Astrocyte of the hippocampus (primary cell): ENCODE measurements at places on chromosomes 5 and 9.

- no peak for DNase-seq
These were observed 1.0 kb downstream of the CERT1 start for GRCh38 chr5:75510417-75510835.

DNA sequence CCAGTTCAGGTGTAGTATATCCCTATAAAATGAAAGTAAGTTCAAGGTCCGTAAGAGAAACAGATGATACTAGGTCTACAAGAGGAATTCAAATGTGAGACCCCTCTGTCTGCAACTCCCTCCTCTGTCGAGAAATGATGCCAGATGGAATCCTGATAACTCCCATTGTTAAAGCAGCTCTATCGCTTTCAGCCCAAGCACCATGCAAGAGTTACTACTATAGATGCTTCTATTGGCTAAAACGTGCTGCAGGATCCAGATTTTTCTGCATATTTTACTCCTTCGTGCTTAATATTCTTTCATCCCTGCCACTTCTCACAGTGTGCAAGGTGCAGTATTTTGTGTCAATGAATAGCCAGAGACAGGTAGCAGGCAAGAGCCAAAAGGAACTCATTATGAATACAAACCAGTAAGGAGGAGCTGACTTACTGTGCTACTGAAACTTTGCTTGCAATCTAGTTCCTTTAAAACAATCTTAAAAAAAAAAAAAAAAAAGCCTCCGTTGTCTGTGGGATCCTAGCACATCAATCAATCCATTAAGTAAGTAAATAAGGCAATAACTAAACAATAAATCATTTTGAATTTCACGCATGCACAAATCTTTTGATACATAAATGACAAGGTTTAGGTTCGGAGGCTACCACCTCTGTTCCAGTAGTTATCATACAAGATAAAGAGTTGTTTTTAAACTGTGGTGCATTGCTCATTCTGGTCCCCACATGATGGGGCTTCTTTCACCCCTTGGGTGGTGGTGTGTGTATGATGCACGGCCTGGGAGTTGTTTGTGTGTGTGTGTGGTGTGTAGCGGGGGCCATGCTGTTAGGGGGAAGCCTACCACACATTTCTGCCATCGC, 151.1 kb upstream of the MPDZ start:
- no peak for DNase-seq

DNA sequence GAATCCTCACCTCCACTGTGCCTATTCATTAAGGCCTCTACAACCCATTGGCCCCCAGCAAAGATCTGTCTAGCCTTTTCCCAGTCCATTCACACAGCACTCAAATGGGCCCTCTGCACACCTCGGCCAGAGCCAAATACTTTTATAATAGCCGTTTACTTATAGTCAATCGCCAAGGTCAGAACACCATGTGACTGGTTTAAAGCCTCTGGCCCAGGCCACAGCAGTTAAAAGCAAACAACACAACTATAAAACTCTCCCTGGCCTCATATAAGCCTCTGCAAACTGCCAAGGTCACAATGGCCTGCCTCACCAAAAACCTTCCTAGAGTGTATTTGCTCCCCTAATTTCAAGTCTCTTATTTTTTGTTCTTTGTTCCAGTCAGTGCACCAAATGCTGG, 562.6 kb downstream of the CAAP1 start:
- no peak for DNase-seq

GRCh38 chr5:87686975-87687374, 274.2 kb upstream of the CCNH start:
- no peak for DNase-seq

DNA sequence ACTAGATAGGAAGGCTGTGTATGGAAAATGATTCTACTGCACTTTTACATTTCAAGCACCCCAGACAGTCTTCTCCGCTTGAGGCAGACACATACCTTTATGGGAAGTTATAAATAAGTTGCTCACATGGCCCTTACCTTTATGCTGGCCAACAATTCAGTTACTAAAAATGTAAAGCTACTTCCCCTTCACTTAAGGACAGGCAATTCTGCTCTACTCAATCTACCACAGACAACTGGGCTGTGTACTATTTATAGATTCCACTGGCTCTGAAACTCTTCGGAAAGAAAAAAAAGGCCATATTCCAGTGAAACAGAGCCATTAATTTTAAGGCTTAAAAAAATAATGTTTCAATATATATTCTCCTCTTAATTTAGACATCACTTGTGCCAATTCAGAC, 59.4 kb downstream of the ELAVL2 start:
- no peak for DNase-seq

DNA sequence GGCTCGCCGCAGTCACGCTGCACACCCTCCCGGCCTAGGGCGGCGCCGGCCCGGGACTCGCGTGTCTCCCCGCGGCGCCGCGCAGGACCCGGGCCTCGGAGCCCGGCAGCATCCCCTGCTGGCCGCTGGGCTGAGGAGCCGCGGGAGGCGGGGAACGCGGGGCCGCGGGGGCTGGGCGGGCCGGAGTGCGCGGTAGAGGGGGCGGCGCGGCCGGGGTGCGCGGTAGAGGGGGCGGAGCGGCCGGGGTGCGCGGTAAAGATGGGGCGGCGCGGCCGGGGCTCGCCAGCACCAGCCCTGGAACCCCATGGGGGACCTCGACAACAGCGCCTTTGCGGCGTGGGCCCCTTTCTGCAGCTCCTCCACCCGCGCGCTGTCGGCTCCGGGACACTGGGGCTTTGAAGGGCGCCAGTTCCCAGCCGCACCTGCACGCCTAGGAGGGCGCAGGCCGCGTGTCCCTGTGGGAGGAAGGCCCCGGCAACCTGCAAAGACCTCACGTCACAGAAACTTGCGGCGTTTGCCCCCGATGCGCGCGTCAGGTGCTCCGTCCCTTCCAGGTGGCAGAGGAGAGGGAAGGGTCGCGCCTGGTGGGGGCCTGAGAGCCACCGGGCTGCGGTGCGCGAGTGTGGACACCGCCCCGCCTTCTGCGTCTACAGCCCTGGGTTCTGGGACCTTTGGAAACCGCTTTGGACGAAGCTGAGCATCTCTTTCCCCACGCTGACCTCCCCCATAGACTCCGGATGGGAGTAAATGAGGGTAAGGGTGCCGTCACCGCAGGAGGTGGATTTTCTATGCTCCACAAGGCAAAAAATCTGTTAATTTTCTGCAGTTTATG, 49.6 kb downstream of the NSUN2 start:
- peak; percentile 72 for DNase-seq

- DNase-seq: no peak
These were observed 504.8 kb downstream of the DIRAS2 start for GRCh38 chr9:90137801-90138200.

- no peak for DNase-seq
These were observed 97.3 kb upstream of the HMHB1 start for GRCh38 chr5:143714629-143715028.

DNA sequence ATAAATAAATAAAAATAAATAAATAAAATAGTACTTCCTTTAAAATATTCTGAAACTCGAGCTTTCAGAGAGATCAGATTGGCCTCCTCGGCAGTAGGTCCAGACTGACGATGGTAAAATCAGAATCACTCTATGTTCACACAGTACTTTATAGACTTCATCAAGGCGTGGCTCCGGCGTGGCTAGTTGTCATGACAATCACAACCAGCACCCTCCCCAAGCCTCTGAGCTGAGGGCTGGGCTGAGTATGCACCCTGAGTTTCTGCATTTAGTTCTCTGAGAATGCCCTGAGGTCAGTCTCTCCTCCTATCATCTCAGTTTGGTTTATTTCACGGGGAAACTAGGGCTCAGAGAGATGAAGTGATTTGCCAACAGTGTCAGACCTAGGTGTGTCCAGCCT, 43.3 kb upstream of the BARHL1 start:
- no peak for DNase-seq

DNA sequence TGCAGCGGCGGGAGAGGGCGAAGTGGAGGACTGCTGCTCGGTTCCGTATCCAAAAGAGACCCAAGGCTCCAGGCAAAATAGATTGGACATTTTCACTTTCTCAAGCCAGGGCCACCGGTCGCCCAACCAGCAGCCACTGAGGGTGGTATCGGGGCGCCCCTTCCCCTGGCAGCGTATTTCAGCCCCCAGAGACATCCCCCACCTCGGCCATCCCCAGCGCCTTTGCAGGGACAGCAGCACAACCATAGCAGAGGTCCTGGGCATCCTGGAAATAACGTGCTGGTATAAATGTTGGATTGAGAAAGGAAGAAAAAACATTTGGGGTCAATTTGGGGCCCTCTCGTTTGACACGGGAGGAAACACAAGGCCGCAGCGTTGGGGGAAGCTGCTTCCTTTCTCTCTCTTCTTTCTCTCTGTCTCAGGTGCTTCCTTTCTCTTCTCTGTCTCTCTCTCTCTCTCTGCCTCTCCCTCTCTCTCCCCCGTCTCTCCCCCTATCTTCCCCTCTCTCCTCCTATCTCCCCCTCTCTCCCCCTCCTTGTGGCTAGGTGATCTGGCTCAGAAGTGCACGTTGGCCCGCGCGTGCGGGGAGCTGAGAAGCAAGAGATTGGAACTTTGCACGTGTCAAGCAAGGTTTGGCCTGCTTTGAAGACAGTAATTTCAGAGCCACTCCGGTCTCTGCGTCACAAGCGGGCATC, 624 bp upstream of the RETREG1 start:
- DNase-seq: no peak
